ENCODE measurements at places on chromosomes 4 and X.

- DNase-seq = no peak
Observed at GRCh38 chrX:11967986-11968869, 170.0 kb upstream of the FRMPD4 start.

GRCh38 chr4:86961605-86962295, 26.9 kb downstream of the AFF1 start:
- no peak for DNase-seq

DNA sequence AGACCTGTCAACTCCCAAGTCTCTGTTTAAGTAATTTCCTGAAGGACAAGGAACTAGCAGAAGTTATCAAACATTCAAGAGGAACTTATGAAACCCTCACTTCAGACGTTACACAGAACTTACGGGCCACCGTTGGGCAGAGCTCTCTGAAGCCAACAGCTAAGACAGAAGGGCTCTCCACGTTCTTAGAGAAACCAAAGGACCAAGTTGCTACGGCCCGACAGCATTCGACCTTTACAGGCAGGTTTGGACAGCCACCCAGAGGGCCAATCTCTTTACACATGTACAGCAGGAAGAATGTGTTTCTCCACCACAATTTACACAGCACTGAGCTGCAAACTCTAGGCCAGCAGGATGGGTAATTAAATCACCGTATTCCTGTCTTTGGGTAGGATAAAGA, 705.1 kb upstream of the GRID2 start:
- no peak for DNase-seq

- DNase-seq = no peak
Observed at GRCh38 chr4:38534344-38535045, 129.5 kb upstream of the KLF3 start.

GRCh38 chr4:158796370-158797140, 27.7 kb downstream of the FNIP2 start:
- DNase-seq = no peak

GRCh38 chr4:169492436-169493163, 119.8 kb downstream of the NEK1 start:
- DNase-seq = peak; percentile 67

GRCh38 chr4:13647031-13647430, 19.5 kb upstream of the BOD1L1 start:
- no peak for DNase-seq

GRCh38 chr4:108543359-108543968, 76.9 kb upstream of the RPL34 start:
- no peak for DNase-seq

DNA sequence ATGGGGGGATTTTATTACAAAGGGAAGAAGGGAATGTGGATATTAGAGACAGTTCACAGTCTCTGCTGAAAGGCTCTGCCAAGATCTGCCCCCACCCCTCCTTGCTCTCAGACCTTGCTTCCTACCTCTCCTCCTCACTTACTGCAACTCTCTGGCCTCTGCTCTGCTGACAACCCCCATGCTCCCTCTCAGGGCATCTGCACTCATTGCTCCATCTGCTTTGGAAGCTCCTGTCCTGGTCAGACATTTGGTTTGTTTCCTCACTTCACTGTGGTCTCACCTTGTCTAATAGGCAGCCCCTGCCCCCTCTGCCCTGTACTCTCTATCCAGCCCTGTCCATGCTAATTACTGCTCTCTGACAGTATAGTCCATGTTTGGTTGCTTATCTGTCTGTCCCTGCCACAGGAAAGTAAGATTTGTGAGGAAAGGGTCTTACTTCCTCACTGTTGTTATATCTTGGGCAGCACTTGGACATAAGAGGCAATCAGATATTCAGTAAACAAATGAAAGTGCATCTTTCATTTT, 189.3 kb downstream of the PTTG2 start:
- DNase-seq = no peak

DNA sequence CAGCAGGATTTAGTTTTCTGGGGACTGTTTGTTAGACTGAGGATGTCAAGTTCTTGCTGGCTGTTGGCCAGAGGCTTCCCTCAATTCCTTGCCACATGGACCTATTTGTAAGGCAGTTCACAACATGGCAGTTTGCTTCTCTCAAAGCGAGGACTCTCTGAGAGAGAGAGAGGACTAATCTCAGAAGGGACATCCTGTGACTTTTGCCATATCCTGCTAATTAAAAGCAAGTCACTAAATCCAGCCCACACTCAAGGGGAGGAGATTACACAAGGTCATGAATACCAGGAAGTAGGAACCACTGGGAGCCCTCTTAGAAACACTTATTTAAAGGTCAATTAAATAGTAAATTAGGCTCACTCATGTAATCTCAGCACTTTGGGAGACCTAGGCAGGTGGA, 38.2 kb downstream of the PPP1R2C start:
- no peak for DNase-seq
